Neural crest cell (in vitro differentiated cells): ENCODE measurements at places on chromosomes 16 and 17.

GRCh38 chr17:82129095-82129494, 31.1 kb upstream of the FASN start:
- no peak for DNase-seq

DNA sequence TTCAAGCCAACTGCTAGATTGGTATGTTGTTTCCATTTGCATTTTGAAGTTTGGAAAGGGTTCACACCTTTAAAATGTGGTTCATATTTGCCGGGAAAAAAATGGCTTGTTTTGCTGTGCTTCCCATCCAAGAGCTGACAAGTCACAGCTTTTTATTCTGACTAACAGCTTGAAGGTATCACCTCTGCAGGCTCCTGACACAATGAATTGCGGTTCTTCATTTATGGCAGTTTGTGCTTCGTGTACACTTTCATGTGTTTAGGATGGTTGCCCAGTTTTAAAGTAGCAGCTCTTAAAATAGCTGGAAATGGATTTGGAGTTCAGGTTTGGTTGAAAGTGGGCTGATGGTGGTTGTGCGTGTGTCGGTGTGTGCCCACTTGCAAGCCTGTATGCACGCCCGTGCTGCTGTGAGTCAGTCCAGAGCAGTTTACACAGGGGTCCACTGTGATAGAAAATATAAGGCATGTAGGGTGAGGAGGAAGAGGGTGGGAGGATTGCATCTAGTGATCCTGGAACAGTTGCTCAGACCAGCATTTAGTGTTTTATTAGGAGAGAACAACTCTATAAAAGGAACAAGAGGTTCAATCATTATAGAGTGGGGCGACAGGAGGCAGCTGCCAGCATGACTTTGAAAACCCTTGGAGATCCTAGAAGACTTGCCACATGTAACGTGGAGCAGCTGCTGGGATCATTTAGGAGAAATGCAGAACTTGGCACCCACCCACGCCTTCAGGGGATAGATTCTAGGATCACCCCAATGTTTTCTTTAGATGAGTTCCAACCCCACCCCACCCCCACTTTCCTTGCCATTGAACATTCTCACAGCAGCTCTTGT, 108.0 kb upstream of the TBX2 start:
- DNase-seq, result no peak

- no peak for DNase-seq
Measured at GRCh38 chr17:72816406-72816805, 276.1 kb downstream of the SLC39A11 start.

DNA sequence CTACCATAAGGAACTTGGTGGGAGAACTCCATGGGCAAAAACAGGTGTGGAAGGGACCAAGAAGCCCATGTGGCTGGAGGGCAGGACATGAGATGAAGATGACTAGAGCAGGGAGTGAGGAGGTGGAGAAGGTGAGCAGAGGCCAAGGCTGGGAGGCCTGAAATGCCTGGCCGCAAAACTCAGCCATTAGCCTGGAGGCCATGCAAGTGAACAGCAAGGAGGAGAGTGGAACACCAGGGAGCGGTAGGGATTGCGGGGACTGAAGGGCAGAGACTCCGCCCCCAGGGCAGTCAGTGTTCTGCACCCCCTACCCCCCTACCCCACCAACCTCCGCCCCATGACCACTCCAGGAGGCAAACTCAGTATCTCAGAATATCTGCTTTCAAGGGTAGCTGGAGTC, 17.0 kb downstream of the BCL7C start:
- no peak for DNase-seq

- no peak for DNase-seq
Measured at GRCh38 chr17:17675416-17675815, 5.8 kb upstream of the RAI1 start.

GRCh38 chr17:77395501-77396048, 254.8 kb downstream of the SEC14L1 start:
- DNase-seq, result no peak

- DNase-seq, result peak; percentile 33
Measured at GRCh38 chr17:4796552-4796920, 572 bp downstream of the PSMB6 start.

DNA sequence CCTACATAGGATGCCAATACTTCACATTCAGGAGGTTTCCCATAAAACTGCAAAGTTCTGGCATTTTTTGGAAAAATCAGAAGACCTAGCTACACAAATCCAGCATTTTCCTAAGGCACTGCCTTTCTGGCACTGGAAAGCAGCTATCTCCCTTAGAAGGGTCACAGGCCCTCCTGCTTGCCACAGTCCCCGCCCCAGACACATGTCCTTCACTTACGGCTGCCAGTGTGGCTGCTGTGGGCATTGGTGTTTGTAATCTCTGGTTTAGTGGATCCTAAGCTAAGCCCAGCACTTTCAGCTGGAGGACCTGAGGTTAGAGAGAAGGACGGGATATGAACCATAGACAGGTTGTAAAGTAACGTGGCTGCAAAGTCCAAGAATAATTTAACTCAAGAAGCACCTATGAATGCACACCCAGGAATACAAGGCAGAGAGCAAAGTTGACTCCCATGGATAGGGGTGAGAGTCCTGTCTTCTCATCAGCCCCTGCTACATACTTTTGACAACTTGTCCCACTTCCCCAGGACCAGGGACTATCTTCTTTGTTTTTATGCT, 100.0 kb downstream of the XYLT1 start:
- no peak for DNase-seq

DNA sequence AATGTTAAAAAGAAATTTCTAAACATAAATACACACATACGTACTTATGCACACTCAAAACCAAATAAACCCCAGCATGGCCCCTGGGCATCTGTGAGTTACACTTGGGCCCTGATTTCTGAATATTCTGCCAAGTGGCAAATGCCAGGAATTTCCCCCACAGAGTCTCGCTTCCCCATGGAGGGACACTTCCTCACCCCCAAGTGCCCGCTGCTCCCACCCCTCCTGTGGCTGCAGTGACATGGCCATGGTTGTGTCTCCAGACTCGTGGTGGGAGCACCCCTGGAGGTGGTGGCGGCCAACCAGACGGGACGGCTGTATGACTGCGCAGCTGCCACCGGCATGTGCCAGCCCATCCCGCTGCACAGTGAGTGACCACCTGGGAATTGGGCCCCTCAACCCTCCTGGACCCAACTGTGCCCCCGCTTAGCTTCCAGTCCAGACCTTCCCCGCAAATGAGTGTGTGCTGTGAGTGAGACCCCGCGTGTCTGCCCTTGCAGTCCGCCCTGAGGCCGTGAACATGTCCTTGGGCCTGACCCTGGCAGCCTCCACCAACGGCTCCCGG, 4.0 kb downstream of the ITGAD start:
- DNase-seq, result no peak

- DNase-seq, result no peak
Measured at GRCh38 chr17:70938336-70938735, 769.0 kb downstream of the KCNJ2 start.

DNA sequence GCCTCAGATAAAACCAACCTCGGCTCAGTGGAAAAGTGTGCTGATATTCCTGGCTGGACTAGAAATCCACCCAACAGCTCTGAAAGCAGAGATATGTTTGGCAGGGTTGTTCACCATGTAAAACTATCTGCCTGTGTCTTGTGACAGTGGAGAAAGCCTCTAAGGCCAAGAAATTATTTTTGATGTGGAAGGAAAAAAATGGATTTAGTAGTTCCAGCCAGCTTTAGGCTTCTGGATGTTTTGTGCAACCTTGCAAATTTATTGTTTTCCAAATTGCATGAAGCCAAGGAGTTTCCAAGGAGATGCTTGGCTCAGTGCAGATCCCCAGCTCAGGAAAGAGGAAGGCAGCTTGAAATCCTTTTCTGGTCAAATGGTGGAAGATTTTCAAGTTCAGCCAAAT, 31.6 kb downstream of the TEKT5 start:
- no peak for DNase-seq

- DNase-seq, result no peak
Measured at GRCh38 chr16:87581857-87582215, 20.5 kb upstream of the JPH3 start.

GRCh38 chr17:44647736-44648135, 8.5 kb upstream of the MEIOC start:
- no peak for DNase-seq

DNA sequence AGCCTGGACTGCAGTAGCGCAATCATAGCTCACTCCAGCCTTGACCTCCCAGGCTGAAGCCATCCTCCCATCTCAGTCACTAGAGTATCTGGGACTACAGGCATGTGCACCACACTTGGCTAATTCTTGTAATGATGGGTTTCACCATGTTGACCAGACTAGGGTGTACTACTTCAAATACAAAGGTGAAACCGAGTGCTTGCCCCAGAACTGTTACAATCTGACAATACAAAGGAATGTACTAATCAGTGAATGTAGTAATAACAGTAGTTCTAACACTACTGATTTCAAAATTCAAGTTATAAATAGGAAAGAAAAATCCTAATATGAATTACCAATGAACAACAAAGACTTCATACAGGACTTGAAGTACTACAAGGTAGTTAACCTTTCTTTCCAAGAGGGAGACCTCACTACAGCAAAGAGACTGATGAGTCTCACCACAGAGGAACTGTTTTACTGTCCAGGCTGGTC, 24.4 kb downstream of the CRK start:
- DNase-seq, result no peak

- DNase-seq, result no peak
Measured at GRCh38 chr16:56785317-56785716, 55.4 kb downstream of the NUP93 start.

DNA sequence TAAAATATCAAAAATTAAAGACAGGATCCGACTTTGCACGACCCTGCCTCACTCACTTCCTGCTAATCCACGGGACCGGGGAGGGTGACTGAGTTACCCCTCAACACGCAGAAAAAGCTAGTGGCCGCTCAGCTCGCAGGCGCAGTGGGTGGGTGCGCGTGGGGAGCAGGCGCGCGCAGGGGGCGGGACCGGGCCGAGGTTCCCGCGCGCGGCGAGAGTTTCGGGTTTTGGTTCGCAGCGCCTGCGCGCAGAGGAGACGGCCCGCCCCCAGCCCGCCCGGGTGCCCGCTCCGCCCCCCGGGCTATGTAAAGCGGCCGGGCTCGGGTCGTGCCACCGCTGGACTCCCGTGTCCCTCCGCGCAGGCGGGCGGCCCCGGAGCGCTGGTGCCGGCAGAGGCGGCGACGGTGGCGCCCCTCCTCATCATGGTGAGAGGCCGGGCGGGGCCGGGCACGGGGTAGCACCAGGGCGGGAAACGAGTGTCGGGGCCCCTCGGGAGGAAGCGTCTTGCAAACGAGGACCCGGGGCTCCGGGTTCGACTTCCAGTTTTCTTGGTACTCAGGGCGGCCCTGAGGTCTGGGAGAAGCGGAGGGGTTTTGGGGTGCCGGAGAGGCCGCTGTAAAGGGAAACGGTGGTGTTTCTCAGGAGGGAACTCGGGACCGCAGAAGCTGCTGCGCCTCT, at the start of gene CNP:
TSS of gene CNP (plus strand) at position 333 of the 678 bp plus-strand sequence. CDS start at position 423, 90 bp downstream.
- peak; percentile 78 for DNase-seq

DNA sequence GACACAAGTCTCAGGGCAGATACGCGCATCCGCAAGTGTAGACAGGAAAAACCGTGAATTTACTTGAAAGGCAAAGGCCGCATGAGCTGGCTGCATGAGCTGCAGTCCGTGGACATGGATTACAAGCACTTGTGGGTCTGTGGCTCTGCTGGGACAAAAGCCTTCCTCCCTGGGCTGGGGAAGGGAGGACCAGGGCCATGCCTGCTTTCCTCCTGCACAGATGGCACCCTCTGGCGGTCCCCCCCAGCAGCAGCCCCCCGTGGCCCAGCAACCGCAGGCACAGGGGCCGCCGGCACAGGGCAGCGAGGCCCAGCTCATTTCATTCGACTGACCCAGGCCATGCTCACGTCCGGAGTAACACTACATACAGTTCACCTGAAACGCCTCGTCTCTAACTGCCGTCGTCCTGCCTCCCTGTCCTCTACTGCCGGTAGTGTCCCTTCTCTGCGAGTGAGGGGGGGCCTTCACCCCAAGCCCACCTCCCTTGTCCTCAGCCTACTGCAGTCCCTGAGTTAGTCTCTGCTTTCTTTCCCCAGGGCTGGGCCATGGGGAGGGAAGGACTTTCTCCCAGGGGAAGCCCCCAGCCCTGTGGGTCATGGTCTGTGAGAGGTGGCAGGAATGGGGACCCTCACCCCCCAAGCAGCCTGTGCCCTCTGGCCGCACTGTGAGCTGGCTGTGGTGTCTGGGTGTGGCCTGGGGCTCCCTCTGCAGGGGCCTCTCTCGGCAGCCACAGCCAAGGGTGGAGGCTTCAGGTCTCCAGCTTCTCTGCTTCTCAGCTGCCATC, 1.7 kb upstream of the MRPL12 start:
- no peak for DNase-seq

- no peak for DNase-seq
Measured at GRCh38 chr17:10116753-10117420, 81.5 kb downstream of the GAS7 start.

GRCh38 chr17:7842380-7843256, 8.6 kb downstream of the KDM6B start:
- no peak for DNase-seq

GRCh38 chr16:27639561-27640276, 89.8 kb downstream of the KATNIP start:
- DNase-seq, result peak; percentile 31

DNA sequence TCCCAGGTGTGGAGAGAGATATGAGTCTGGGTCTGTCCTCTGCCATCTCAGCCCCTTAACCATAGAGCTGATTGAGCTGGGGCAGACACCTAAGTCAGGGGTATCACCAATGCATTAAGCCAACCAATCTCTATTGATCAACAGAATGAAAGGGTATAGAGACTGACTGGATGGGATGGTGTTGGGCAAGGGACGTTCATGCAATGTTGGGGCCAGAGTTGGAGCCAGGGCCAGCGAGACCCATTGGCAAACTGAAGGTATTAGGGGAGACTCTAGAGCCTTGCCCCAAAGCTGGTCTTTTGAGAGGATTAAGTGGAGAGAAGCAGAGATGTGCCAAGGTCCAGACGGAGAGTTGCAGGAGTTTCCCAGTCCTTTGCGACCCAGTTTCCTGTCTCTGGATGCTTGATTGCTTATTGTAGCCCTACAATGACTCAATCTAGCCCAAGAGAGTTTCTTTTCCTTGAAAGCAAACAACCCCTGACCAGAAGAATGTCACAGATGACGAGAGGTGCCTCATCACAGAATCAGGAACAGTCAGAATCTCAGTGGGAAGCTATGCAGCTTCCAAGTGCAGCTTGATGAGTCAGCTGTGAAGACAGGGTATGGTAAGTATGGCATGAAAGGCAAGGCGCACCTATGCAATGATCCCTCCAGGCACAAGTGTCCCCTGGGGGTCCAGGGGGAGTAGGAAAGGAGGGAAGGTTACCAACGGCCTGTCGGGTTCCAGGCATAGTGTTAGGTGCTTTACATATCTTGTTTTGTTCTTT, 137.2 kb downstream of the UTP18 start:
- no peak for DNase-seq

DNA sequence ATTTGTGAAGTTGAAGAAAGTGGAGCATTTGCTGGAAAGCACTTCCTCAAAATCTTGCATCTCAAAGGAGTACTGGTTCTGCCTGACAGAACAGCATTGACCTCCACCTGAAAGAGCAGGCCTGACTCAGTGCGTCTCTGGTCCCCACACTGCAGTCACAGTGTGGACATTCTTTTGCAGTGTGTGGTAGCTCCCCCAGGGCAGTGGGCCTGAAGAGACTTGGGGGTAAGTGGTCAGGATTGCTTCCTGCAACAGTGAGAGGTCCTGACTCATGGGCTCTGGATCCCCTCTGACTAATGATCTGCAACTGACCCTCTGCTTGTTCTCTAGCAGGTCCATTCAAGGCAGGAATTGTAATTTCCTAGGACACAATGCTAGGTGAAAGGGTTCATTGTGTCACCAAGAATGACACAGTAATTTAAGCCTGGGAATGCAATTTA, 204.9 kb upstream of the KCNJ16 start:
- DNase-seq, result no peak
